ENCODE measurements at places on chromosomes 7 and 10.

DNA sequence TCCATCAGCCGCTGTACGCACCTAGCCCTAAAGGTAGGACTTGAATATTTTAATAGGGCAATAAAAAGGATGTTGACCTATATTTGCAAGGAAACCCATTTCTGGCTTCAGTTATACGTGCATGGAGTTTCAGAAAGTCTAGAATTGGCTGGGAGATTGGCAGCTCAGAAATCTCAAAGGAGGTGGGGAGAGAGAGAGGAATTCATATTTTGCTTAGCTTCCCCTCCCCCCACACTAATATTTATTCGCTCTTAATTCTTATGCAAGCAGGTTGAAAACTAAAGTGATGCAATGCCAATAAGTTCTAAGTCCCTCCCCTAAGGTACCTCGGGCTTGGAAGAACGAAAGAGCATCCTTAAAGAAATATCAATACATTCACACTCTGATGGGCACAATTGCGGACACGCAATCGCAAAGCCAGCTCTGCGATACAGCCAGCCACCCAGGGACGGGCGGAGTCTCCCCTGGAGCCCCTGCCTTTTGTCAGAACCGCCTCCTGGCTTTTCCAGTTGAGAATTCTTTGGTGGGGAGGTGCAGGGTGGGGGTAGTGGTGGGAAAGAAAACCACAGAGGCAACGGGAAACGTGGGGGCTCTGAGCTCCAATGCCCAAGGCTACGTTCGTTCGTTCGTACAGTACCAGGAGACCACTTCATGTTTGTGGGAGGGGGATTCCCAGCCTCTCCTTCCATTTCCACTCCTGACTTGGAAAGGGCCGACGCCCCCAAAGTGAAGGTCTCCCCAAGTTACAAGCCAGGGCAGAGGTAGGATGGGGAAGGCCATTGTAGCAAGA lies 1.3 kb downstream of the SHH start:
- no peak for DNase-seq

- DNase-seq: no peak
Observed at GRCh38 chr7:65971021-65971420, 11.0 kb downstream of the GUSB start.

GRCh38 chr10:79230850-79231249 lies 116.4 kb upstream of the PPIF start:
- no peak for DNase-seq

DNA sequence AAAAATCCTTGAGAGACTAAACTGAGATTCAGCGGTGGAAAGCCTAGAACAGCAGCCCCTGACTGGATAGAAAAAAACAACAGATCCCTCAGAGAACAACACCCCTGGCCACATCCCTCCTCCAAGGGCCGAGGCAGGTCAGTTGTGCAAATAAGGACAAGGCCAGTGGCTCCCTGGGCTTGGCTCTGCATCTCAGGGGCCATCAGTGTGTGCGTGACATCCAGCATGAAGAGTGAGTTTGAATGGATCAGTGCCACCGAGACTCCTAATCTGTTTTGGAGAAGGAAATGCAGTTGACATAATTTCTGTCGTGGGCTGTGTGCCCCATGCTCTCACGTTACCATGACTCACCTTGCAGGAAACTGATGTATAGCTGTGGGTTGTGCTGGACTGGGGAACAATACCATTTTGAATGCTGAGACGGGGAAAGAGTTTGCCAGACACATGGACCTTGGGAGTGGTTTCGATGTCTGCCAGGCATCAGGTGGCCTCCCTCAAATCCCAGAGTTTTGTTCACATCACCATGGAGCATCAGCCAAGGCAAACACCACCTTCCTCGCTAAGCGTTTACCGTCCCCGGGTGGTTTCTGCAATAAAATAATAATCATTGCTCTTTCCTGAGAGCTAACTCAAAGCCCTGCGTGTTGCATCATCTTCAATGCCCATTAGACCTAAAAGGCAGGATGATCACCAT lies 153.2 kb upstream of the FZD8 start:
- no peak for DNase-seq

GRCh38 chr7:157432957-157433576 lies 96.3 kb downstream of the DNAJB6 start:
- DNase-seq: peak; percentile 29

- DNase-seq: no peak
Observed at GRCh38 chr10:31133251-31133791, 101.7 kb upstream of the ZNF438 start.

DNA sequence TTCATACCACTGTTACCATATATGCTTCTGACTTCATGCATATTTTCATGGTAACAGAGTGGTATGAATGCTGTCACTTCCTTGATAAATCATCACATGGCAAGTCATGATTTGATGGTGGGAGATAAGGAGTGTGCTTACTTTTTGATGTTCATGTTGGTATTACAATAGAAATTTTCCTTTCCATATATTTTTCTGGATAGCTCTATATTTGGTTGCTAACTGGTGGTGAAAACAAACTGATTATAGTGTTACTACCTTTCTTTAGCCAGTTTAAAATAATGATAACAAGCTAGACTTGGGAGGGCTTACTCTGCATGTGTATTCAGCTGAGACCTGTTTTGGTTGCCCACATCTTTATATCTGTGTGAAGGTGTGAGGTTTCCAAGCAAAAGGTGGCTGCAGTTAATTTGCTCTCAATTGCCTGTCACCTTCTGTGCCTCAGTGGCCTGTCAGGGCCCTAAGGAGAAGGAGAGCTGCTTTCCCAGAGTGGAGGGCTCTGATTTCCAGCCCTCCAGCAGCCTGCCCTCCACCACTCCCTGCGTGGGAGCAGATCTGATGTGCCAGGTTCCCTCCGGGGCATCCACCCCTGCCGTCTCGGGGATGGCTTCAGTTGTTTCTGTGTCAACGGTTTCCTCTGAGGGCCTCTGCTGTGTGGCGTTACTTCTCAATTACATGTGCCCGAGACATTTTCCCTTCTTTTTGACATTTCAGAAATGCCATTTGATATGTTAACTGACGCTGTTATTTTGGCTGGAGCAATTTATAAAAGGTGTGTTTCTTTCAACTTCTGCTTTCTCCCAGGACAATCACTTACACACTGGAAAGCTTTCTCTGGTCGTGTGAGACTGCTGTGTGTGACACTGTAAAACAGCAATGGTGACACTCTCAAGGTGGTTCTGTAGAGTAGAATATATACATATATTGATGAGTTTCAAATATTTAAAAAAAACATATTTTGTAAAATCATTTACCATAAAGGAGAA lies 107.7 kb upstream of the KLF6 start:
- no peak for DNase-seq

DNA sequence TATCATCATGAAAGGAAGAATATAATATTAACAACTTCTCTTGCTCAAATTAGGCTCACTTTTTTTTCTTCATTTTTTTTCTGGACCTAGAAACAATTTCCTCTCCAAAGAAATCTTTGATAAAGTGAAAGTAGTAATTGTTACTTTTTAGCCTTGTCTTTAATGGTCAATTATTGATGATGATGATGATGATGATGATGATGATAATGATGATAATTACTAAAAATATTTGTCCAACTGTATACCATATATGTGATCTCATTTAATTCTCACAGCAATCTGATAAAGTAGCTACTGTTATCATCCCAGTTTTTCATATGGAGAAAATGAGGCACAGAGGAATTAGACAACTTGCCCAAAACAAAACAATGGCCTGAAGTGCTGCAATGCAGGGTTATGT lies 12.8 kb downstream of the PRKG1 start:
- no peak for DNase-seq

DNA sequence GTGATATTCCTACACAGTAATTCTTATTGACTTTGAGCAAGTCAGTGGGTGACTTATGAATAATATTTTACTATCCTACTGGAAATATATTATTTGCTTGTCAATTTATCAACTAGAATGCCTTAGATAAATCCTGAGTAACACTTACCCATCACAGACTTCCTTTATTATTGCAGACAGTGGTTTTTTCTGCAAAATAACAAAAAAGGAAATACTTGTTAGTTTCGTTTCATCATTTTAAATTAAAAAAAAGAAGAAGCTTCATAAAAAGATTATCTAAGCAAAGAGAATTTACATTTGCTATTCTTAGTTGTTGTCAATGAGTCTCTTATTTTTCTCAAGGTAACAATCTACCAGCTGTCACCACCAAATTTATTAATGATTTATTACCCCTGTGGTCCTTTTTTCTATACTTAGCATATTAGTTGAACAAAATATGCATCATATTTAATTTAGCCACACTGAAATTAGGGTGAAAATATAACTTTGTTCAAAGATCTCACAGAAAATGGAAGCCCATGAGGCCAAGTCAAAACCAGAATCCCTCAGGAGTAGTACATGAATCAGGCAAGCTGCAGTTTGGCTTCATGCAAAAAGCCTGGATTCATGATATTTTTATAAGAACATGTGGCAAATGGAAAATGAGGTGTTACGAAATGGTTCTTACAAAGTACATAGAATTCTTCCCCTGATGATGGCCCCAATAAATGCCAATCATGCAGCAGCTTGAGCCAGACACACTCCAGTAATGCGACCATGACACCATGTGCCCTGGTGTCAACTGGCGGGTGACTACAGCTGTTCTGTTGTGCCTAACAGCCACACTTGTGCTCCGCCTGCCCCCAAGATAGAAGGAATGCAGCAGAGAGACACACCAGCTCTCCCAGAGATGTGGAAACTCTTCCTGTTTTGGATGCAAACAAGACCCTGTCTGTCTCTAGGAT lies 132.6 kb downstream of the ELMO1 start:
- no peak for DNase-seq

GRCh38 chr10:80462981-80463741 lies 9.1 kb downstream of the TSPAN14 start:
- DNase-seq: no peak

DNA sequence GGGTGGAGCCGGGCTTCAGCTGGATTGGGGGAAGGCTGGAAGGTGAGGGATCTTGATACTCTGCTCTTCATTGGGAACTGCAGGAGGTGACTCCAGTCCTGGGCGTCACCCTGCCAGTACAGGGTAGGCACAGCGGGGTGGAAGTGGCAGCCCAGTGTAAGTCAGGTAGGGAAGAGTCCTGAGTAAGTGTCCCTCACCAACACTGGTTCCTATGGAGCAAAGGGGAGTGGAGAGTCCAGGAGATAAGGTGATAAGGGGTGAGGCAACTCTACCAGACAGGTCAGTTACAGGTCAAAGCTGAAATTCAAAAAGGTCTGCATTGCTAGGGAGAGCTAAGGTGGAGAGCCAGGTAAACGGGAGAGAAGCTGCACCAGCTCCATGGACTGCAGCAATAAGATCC lies 145.6 kb upstream of the NFE2L3 start:
- DNase-seq: no peak

GRCh38 chr10:131844529-131845084 lies 56.2 kb upstream of the PPP2R2D start:
- no peak for DNase-seq

DNA sequence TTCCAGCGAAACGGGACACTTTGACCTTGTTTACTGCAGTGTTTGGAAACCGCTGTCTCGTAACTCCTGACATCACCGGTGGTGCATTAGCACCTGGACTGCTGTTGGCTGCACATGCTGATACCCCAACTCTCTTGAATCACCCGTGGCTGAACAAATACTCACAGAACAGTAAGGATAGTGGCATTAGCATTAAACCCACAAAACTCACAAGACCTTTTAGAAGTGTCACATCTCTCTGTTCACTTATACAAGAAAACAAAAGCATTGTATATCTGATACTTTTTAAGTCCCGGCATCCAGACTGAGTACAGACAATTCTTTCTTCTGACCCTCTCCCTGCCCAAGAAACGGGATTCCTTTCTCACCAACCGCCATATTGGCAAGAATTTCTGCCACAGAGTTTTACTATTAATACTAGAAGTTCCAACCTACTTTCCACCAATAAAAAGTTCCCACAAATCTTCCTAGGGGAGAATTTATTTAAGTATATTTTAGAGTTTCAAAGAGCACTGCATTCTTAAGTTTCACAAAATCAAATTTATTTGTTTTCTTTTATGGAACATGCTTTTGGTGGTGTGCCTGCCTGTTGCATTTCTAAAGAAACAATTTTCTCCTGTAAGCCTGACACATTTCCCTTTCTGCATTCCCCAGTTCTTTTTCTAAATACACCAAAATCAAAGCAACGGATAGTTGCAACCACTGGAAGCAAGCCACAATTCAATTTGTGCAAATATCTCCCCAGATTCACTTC lies 208.4 kb upstream of the KLF14 start:
- no peak for DNase-seq

GRCh38 chr7:6575281-6576023 lies 1.8 kb upstream of the ZDHHC4 start:
- no peak for DNase-seq

- DNase-seq: no peak
Observed at GRCh38 chr7:76292213-76292573, 10.3 kb upstream of the HSPB1 start.

- no peak for DNase-seq
Observed at GRCh38 chr7:19557726-19558465, 150.9 kb downstream of the POLR1F start.

DNA sequence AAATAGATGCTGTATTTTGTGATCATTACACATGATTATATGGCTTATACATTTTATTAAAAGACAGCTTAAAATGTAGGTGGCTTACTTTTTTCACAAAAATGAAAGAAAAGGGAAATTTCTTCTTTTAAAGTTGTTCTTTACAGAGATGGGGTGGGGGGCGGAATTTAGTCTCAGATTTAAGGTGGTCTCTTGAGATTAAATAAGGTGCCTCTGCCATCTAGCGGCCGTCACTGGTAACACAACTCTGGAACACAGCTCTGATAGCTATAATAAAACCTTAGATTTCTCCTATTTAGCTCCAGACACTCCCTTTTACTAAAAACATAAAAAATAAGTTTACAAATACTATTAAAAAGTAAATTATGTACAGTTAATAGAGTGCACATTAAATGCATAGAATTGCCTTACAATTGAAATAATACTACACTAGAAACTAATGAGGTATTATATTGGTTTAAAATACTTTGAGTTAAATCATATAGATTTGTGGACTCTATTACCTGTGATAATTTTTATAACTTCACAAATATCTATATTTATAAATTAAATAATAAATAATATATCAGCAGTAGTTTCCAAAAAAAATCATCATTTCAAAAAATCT lies 210.9 kb downstream of the DGKB start:
- DNase-seq: peak; percentile 18

DNA sequence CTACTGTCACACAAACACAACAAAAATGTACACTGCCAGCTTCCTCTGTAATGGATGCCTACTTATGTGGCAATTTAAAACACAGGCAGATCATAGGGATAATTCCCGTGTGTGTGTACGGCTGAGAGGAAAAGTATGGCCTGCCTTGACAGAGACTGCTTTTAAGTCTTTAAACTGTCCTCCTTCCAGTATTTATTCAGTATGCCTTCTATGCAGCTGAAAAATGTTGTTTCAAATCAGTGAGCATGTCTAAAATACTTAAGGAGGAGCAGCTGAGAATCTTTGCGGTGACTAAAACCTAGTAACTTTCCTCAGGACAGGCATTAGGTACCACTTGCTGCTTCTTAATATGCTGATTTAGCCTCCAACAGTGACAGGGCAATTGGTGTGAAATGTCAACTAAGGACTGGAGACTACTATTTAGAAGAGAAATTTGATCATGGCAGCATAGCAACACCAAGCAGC lies 126.3 kb downstream of the CACNA2D1 start:
- DNase-seq: no peak

GRCh38 chr7:49635800-49636199 lies 137.6 kb upstream of the VWC2 start:
- no peak for DNase-seq

All from stimulated activated CD4-positive, alpha-beta T cell treated with anti-CD3 and anti-CD28 coated beads, Interleukin-1b, Interleukin-23, amount 100 ng/mL, for 1 hour (primary cell).